ENCODE measurements at places on chromosomes 4 and X.
A peak's percentile ranks its signal among the peaks of the same experiment; 100 is the strongest.

DNA sequence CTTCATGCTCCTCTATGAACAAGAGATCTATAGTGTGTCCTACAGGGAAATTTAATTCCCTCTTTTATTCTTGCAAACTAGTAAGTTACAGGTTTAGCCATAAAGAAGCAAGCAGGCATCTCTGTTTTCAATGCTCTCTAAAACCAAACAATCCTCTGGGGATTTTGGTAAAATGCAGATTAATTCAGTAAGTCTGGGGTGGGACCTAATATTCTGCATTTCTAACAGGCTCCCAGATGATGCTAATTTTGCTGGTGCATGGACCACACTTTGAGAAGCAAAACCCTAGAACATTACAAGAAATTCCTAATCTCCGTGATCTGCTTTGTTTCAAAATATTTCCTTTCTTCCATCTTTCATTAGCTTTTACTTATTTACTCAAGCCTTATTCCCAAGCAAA lies 344.9 kb downstream of the PACRGL start:
- H3K4me3 ChIP-seq, result no peak overlapping the region
- no peaks in the 10 kb centered on the region for H3K4me1 ChIP-seq
- H3K27me3 ChIP-seq, result no peaks in the 10 kb centered on the region
- H3K27ac ChIP-seq, result no peak overlapping the region
- no peaks in the 10 kb centered on the region for H3K36me3 ChIP-seq
- DNase-seq, result no peak

- no peaks in the 10 kb centered on the region for H3K36me3 ChIP-seq
- peaks cover 16% of the 10 kb centered on the region for H3K4me1 ChIP-seq
- DNase-seq, result no peak
- H3K4me3 ChIP-seq, result no peak overlapping the region
These were observed 107.4 kb downstream of the DDIT4L start for GRCh38 chr4:100082852-100083251.

DNA sequence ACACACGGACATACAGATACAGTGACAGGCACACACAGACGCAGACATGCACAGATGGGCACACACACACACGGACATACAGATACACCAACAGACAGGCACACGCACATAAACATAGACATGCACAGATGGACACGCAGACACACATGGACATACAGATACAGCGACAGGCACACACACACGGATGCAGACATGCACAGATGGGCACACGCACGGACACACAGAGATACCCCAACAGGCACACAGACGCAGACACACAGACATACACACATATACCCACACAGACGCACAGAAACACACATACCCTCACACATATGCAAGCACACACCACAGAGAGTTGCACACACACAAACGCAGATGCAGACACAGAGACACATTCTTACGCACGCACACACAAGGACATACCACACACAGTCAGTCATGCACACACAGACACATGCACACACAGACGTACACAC lies 24.4 kb upstream of the SLC25A6 start:
- no peaks in the 10 kb centered on the region for H3K27me3 ChIP-seq
- H3K4me1 ChIP-seq, result peaks cover 19% of the 10 kb centered on the region
- H3K4me3 ChIP-seq, result no peak overlapping the region
- no peak overlapping the region for H3K27ac ChIP-seq
- H3K36me3 ChIP-seq, result peaks cover 23% of the 10 kb centered on the region

- no peak overlapping the region for H3K27ac ChIP-seq
- no peak overlapping the region for H3K4me3 ChIP-seq
- H3K27me3 ChIP-seq, result no peaks in the 10 kb centered on the region
- no peak for DNase-seq
- H3K4me1 ChIP-seq, result no peaks in the 10 kb centered on the region
These were observed 27.8 kb upstream of the CD99L2 start for GRCh38 chrX:150926304-150926703.

- no peaks in the 10 kb centered on the region for H3K36me3 ChIP-seq
- no peak overlapping the region for H3K27ac ChIP-seq
- no peak overlapping the region for H3K4me3 ChIP-seq
- DNase-seq, result no peak
- H3K27me3 ChIP-seq, result no peaks in the 10 kb centered on the region
These were observed 32.4 kb upstream of the KIT start for GRCh38 chr4:54625391-54625790.

DNA sequence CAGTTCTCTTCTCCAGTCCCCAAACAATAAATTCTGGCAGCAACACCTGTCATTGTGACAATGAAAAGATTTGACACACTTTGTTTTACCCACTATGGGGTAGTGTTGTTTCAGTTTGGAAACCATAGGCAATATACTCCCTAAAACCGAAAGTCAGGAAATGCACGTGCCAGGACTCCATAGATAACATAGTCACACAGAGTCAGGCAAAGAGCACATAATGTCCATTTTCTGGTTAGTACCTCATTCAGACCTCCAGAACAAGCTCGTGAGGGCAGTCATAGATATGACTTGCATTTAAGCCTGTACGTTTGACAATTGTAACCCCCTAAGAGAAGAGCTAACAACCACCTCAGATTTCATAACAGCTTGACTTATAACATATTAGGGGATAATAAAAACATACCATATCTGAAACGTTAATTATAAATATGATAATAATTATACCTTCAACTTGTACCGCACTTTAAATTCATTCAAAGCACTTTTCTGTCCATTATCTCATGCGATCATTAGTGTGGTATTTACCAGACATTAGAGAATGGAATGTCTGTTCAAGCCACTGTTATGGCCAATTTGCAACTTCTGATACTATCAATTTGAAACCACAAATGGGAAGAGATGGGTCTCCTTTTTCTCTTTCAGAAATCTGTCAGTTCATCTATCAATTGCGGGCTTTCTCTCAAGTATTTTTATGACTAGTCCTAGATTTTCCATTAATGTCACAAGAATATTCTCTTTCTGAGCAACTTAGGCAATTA lies 147.4 kb downstream of the LDB2 start:
- H3K36me3 ChIP-seq, result no peaks in the 10 kb centered on the region
- H3K4me3 ChIP-seq, result no peak overlapping the region
- peaks cover 8% of the 10 kb centered on the region for H3K27me3 ChIP-seq
- no peak overlapping the region for H3K27ac ChIP-seq
- H3K4me1 ChIP-seq, result no peaks in the 10 kb centered on the region
- DNase-seq, result no peak

GRCh38 chr4:11514779-11515419 lies 86.2 kb upstream of the HS3ST1 start:
- DNase-seq, result no peak
- no peak overlapping the region for H3K27ac ChIP-seq
- no peaks in the 10 kb centered on the region for H3K36me3 ChIP-seq
- H3K4me1 ChIP-seq, result no peaks in the 10 kb centered on the region

- no peak for DNase-seq
- H3K4me3 ChIP-seq, result no peak overlapping the region
- no peaks in the 10 kb centered on the region for H3K27me3 ChIP-seq
- no peaks in the 10 kb centered on the region for H3K4me1 ChIP-seq
- no peak overlapping the region for H3K27ac ChIP-seq
These were observed 25.4 kb upstream of the PPP1R2C start for GRCh38 chrX:42803320-42803719.

DNA sequence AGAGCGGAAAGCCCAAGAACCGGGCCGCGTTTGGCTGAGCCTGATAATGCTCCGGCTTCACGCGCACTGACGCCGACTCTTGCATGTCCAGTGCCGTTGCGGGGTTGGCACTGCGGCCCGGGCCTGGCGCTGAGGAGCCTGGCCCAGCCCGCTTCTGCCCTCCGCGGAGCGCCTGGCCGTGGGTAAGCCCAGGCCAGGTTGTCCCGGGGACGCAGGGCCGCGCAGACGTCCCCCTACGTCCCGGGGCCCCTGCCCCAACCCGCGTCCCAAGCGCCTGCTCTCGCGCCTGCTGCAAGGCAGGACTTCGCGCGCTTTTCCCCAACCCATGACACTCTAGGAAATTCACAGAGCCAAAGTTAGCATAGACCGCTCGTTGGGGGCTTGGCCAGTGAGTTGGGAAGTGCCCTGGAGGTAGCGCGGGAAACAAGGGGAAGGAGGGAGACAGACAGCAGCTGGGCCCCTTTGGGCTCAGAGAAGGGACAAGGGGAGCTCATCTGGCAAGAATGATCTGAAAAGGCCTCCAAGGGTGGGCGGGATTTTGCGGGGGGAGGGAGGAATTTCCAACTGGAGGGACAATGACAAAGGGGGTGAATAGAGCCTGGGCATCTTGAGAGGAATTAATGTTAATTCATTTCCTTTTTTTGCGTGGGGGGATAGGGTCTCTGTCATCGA lies 665 bp upstream of the LRPAP1 start:
- no peak for DNase-seq
- peaks cover 19% of the 10 kb centered on the region for H3K36me3 ChIP-seq
- peaks cover 18% of the 10 kb centered on the region for H3K27me3 ChIP-seq
- peak overlapping the region; percentile 99 for H3K4me3 ChIP-seq
- peak overlapping the region; percentile 98 for H3K27ac ChIP-seq

- no peak for DNase-seq
- no peak overlapping the region for H3K27ac ChIP-seq
- H3K4me3 ChIP-seq, result no peak overlapping the region
- no peaks in the 10 kb centered on the region for H3K4me1 ChIP-seq
- no peaks in the 10 kb centered on the region for H3K27me3 ChIP-seq
- H3K36me3 ChIP-seq, result no peaks in the 10 kb centered on the region
These were observed 71.3 kb downstream of the POU4F2 start for GRCh38 chr4:146709956-146710355.

GRCh38 chr4:142566777-142567176 lies 279.3 kb downstream of the INPP4B start:
- no peaks in the 10 kb centered on the region for H3K36me3 ChIP-seq
- H3K4me3 ChIP-seq, result peak overlapping the region; percentile 79
- peak overlapping the region; percentile 93 for H3K27ac ChIP-seq
- H3K27me3 ChIP-seq, result no peaks in the 10 kb centered on the region
- no peak for DNase-seq
- peaks cover 28% of the 10 kb centered on the region for H3K4me1 ChIP-seq

GRCh38 chr4:10056334-10057022 lies 35.2 kb upstream of the SLC2A9 start:
- no peaks in the 10 kb centered on the region for H3K27me3 ChIP-seq
- no peak overlapping the region for H3K27ac ChIP-seq
- DNase-seq, result no peak

- H3K27ac ChIP-seq, result peak overlapping the region; percentile 99
- H3K36me3 ChIP-seq, result peaks cover 8% of the 10 kb centered on the region
- H3K4me1 ChIP-seq, result peaks cover 56% of the 10 kb centered on the region
These were observed 211.8 kb upstream of the PSAPL1 start for GRCh38 chr4:7646384-7647061.

DNA sequence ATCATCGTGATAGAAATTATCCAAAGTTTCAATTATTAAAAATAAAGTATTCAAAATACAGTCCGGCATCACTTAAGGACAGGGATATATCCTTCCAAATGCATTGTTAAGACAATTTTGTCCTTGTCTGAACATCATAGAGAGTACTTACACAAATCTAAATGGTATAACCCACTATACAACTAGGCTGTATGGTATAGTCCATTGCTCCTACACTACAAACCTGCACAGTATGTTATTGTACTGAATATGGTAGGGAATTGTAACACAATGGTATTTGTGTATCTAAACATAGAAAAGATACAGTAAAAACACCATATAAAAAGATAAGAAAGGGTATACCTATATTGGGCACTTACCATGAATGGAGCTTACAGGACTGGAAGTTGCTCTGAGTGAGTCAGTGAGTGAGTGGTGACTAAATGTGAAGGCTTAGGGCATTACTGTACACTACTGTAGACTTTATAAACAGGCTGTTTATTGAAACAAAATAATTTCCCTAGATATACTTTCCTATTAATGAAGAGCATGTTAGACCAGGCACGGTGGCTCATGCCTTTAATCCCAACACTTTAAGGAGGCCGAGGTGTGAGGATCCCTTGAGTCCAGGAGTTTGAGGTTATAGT lies 44.8 kb upstream of the PTPN13 start:
- no peak for DNase-seq
- H3K4me3 ChIP-seq, result no peak overlapping the region
- H3K27me3 ChIP-seq, result no peaks in the 10 kb centered on the region
- H3K36me3 ChIP-seq, result no peaks in the 10 kb centered on the region
- H3K4me1 ChIP-seq, result peaks cover 6% of the 10 kb centered on the region
- no peak overlapping the region for H3K27ac ChIP-seq

DNA sequence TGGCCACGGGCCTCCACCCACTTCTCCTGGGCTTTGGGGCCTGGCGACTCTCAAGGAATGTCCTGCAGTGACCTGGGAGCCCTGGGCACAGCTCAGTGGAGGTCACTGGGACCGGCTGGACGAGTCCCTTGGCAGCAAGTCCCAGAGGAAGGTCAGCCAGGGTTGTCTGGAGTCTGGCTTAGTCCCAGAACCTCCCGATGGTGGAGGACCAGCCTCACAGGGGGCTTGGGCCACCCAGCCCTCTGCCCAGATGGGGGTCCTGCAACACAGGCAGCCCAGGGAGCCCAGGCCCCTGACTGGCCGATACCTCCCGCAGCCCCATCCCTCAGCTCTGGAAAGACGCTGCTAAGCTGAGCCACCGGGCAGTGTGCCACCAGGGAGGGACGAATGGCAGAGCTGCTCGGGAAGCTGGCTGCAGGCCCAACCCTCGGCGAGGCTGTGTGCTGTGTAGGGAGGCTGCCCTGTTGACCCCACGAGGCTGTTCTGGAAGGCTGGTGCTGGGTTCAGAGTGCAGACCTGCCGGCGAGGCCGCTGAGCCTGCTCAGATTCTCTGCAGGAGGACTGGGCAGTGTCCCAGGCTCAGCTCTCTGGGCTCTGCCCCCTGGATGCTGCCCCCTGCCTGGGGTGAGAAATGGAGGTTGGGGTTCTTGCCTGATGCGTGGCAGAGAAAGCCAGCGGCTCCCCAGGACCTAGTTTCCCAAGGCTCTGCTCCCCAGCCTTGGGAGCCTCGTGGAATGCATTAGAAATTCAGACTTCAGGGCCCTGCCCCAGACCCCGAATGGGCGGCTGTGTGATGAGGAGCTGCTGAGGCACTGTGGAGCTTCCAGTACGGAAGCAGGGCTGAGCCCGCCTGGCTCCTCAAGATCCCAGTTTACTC lies 61.7 kb downstream of the ADRA2C start:
- no peaks in the 10 kb centered on the region for H3K4me1 ChIP-seq
- H3K4me3 ChIP-seq, result no peak overlapping the region
- no peaks in the 10 kb centered on the region for H3K36me3 ChIP-seq
- DNase-seq, result no peak
- H3K27ac ChIP-seq, result no peak overlapping the region

DNA sequence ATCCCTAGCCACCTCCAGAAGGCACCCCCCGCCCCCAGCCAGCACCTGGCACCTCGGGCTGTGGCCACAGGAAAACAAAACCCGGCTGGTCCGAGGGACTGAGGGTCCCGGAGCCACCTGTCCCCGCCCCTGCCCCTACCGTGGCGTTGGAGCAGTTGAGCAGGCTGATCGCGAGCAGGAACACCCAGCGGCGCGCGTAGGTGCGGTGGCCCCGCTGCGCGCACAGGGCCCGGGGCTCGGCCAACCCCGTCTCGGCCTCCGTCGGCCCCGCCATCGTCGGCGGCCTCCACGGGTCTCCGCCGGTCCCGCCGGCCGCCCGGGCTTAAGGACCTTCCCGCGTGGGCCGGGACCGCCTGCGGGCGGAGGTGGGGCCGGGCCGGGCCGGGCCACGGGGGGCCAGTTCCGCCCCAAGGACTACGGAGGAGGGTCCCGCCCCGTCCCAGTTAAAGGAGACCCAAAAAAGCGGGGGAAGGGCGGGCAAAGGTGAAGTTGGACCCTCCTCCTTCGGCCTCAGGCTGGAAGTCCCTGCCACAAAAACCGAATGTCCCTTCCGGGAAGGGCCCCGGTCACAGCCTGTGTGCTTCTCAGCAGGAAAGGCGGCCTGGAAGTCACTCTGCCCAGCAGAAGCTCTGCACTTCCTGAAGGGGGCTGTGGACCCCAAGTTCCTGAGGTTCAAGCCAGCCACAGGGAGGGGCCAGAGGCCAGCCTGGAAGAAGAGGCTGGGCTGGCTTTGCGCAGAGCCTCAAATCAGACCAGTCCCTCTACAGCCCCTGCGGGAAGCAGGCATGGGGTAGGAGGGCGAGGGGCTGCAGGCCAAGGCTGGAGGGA lies at the start of gene SLC49A3:
TSS of gene SLC49A3 (minus strand) at position 298 of the 828 bp plus-strand sequence. CDS start at position 274, 24 bp downstream.
- H3K27me3 ChIP-seq, result peaks cover 13% of the 10 kb centered on the region
- DNase-seq, result no peak
- peaks cover 3% of the 10 kb centered on the region for H3K36me3 ChIP-seq
- H3K4me1 ChIP-seq, result no peaks in the 10 kb centered on the region

Measured in central memory CD8-positive, alpha-beta T cell (primary cell).